ENCODE measurements at places on chromosomes 5 and 9.
A peak's percentile ranks its signal among the peaks of the same experiment; 100 is the strongest.

- no peak for DNase-seq
These were observed 64.7 kb downstream of the RGS7BP start for GRCh38 chr5:64570395-64570996.

DNA sequence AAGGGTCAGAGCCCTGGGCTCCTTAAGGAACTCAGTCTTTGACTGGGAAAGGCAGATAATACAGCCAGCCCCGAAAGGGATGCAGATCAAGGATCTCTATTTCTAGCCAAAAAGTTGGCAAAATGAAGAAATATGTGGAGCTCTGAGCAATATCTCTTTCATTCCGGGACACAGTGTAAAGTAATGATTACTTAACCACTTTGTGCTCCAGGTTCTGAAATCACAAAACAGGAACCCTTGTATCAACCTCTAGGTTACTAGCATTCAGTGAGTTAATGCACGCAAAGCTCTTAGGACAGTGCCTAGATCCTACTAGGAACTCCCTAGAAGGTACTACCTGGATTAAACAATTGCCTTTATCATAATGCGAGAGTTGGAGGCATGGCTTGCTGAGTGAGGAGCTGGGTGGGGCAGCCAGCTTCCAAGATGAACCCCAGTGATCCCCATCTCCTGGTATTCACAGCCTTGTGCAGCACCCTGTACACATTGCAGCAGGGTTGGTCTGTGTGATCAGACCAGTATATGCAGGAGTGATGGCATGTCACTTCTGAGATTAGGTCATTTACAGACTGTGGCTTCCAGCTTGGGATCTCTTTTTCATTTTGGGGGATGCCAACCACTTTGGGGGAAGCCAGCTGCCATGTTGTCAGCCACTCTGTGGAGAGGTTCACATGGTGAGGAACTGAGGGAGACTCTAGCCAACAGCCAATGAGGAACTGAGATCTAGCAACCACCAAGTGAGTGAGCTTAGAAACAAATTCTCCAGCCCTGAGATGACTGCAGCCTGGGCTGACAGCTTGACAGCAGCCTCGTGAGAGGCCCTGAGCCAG, 103.1 kb upstream of the SLC44A1 start:
- DNase-seq = no peak

DNA sequence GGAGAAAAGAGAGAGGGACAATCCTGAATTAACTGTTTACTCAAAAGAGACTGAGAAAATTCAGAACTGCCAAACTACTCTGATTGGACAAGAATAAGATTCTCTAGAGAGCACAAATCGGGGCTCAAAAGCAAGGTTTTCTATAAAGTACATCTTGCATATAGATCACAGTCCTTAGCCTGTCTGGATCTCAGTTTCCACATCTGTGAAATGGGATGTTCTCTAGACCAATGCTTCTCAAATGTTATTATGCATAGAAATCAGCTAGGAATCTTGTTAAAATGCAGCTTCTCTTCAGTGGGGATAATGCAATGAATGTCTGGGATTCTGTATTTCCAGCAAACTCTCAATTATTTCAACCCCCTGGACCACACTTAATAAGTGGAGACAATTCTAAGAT, 231.6 kb downstream of the ESM1 start:
- no peak for DNase-seq

DNA sequence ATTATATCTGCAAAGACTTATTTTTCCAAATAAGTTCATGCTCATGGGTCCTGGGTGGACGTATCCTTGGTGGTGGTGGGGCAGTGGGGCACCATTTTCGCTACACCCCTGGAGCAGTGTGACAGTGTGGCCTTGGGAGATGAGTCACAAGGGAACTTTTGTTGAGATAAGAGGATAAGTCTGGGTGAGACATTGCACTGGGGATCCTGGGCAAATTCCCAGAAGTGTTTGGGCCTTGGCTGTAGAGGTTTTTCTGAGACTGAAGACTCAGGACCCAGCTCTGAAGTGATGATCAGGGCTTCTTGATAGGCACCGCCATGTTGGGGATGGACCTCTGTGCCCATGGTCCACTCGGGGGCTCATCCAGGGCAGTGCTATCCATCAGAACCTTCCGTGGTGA, 149.4 kb downstream of the MACROH2A1 start:
- no peak for DNase-seq

GRCh38 chr5:96014395-96014794, 52.7 kb upstream of the ELL2 start:
- no peak for DNase-seq

GRCh38 chr9:128733256-128733655, 9.3 kb upstream of the ZDHHC12 start:
- peak; percentile 55 for DNase-seq

GRCh38 chr5:97840643-97841042, 657.6 kb upstream of the RIOK2 start:
- no peak for DNase-seq

DNA sequence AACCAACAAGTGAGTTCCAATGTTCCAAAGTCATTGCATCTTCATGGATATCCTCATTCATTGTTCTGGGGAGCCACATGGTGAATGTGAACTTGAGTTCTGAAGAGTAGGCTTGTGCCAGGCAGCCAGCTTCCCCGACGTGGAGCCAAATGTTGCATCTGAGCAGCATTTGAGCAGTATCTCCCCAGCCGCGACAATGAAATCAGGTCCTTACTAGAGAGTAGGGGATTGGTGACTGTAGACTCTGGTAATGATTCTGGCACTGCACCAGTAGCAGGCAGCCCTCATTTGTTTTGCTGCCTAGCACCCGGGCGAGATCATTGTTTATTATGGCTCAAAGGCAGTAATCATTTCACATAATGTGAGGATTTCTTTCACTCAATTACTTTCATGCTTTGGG, 451.4 kb upstream of the C9orf72 start:
- DNase-seq = peak; percentile 15

Data from globus pallidus (tissue), 1 donor.